ENCODE measurements at places on chromosomes 16 and 17.

DNA sequence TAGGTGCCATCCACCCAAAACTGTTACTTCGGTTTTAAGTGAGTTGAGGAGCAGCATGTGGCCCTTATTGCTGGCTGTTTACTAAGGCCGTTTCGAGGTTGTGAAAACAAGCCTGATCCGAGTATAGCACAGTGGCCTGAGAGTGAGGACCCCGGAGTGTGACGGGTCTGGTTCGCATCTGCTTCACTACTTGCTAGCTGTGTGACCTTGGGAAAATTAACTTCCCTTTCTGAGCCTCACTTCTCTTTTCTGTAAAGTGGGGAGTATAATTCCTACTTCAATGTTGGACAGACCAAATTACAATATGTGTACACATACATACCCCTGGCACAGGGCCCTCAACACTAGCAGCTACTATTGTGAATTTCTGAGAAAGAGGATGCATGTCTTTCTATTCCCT is 11.7 kb upstream of the HEATR6 start:
- no peak for DNase-seq

DNA sequence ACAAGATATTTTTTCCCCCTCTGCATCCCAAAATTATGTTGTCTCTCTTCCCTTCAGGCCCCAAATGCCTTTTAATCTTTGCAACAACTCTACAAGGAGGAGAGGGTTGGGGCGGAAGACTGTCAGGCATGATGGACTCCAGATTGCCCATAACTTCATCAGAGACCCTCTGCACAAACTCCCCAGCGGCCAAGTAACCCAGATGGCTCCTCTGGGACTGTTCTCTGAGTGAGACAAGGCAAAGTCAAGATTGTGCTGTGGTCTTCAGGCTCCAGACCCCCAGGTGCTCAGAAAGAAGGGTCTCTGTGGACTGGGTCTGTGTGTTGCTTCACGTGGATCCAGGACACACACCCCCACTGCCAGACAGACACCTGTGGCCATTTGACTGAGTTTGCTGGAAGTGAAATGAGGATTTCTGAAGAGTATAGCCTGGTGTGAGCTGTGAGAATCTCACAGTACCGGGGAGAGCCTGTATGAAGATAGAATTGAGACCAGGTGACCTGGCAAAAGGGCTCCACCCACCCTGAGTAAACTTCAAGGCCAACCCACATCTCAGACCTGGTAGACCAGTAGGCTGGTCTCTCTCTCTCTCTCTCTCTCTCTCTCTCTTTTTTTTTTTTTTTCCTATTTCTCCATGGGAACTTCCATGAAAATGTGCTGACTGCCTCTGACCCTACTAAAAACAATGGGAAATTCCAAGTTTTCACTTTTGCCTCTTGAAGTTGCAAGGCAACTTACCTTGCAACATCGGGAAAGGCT is 354.1 kb downstream of the SOX9 start:
- no peak for DNase-seq

- DNase-seq, result no peak
These were observed 114.5 kb downstream of the BANP start for GRCh38 chr16:88065747-88066142.

GRCh38 chr16:77551357-77551756 is 116.5 kb upstream of the ADAMTS18 start:
- no peak for DNase-seq

DNA sequence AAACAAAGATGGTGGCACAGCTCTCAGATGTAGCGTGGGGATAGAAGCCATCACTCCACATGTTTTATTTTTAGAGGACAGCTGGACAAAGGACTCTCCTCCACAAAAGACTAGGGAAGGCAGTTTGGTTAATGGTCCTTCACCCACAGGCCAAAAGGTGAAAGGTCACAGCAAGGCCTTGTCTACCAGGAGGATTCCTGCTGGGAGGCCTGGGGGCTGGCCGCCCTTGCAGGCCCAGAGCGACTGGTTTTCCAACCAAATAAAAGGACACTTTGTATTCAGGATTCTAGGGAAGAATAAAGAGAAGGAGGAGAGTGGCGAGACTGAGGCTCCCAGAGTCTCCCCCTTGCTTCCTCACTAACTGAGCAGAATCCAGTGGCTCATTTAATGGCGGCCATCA is 94.3 kb downstream of the AXIN2 start:
- DNase-seq, result no peak

- DNase-seq, result no peak
These were observed 76.8 kb downstream of the SEC14L1 start for GRCh38 chr17:77217566-77217965.

DNA sequence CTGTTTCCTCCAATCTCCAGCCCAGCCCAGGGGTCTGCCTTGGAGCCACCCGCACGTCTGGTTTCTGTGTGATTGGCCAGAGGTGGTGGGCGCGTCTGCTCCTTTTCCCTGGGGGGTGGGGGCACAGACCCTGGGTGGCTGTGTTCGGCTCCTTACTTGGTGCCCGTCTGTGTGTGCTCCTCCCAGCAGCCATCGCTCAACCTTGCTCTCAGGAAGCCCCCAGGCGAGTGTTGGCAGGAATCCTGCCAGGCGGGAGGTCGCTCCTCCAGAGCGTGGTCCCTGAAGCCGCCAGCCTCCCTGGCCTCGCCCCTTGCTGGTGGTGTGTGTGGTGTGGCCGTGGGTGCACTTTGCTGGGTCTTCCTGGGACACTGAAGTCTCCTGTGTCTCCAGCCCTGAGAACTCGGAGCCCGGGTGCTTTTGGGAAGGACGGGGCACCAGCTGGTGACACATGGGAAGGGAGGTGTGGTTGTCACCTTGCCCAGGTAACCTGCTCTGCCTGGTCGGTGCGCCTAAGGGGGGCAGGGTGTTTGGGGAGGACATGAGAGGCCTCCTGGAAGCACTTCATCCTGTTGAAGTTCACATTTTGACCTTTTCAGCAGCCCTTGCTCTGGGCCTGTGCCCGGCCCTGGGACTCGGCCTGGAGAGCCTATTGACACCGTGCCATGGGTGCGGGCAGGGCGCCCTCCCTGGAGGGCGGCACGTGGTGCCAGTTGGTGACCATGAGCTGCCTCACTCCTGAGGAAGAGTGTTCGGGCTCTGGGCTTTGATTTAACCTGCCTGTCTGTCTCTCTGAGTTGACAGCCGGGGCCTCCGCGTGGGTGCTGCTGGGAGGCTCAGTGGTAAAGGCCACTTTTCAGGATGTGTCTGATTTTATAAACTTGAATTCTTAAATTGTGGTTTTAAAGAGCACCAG is 49.0 kb upstream of the ZNF750 start:
- no peak for DNase-seq

- no peak for DNase-seq
These were observed 40.1 kb downstream of the SCNN1B start for GRCh38 chr16:23342083-23342640.

DNA sequence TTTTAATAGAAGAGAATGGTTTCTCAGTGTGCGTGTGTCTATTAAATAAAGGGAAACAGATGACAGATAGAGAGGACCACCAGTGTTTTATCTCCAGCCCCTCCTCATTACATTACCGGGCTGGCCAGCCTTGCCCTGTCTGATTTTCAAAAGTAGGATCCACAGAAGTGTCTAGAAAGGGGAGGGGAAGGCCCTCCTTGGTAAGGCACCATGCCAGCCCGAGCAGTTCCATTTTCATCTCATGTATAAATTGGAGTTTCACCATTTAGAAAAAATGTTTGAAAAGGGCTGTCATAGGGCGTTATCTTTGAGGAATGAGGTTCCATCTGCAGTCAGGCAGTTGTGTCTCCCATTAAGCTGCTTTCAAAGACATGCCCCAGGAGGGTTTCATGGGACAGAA is 96.7 kb downstream of the SOCS1 start:
- DNase-seq, result no peak

DNA sequence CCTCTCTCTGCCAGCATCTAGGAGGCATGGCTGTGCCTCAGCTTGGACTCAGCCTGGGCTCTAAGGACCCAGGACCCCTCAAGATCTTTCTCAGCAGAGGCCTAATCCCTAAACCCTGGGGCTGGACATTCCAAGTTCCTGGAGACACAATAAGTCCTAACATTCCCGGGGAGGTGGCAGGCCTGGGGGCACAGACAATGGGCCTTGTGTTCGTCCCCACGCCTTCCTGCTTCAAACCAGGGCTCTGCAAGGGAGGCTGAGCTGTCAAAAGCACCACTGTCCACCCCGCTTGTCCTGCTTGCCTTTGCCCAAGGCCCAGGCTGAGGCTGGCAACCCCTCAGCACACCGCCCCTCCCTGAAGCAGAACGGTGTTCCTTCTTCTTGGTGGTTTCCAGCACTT is 13.7 kb downstream of the SDK2 start:
- no peak for DNase-seq

- DNase-seq, result no peak
These were observed 251.6 kb downstream of the KCNJ2 start for GRCh38 chr17:70420861-70421445.

DNA sequence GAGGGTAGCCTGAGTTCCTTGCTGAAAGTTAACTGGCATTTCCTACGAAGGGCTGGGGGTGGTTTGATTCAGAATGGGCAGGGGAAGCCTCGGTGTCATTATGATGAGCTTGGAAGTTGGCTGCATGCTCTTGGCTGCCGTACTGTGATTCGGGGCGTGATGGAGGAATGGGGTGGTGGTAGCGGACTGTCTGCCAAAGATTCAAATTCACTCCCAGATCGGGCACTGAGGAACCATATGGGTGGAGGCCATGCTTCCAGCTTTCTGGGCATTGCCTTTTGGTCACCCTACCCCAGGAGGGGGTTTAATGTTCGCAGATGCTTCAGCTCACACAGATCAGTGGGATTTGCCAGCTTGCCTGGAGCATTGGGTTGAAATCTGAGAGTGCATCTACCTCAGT is 492.8 kb upstream of the EEF2KMT start:
- DNase-seq, result no peak

DNA sequence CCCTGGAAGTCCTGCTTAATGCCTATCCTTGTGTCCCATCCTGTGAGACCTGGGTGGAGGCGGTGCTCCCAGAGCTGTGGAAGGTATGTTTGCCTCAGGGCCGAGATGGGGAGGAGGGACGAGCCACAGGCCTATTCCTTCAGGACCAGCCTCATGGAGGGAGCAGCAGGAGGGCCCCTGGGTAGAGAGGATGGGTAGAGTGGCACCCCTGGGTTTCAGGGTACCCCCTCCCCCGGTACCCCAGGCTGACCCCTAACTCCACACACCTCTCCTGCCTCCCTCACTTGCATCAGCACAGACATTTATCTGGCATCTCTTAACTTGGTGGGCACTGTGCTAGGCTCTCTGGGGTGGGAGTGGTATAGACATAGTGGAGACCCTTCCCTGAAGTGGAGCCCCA is 7.1 kb downstream of the ASB16 start:
- DNase-seq, result no peak

- DNase-seq, result no peak
These were observed 101.7 kb downstream of the CDYL2 start for GRCh38 chr16:80702696-80703095.

DNA sequence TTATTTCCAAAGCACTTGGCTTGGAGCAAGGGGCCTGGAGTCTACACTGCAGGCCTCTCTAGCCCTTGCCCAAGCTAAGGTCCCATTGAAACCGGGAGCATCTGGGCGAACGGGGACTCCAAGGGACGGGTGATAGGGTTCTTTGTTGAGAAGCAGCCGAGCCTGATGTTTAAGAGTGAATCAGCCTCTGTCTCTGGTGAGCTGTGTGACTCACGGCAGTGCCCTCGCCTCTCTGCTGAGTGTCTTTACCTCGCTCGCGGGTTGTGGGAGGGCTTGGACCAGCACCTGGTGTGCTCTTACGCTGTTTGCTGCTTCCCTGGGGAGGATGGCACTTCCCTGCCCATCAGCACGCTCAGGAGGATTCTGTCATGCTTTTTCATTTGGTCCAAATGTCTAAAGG is 1.3 kb downstream of the HGS start:
- DNase-seq, result no peak

DNA sequence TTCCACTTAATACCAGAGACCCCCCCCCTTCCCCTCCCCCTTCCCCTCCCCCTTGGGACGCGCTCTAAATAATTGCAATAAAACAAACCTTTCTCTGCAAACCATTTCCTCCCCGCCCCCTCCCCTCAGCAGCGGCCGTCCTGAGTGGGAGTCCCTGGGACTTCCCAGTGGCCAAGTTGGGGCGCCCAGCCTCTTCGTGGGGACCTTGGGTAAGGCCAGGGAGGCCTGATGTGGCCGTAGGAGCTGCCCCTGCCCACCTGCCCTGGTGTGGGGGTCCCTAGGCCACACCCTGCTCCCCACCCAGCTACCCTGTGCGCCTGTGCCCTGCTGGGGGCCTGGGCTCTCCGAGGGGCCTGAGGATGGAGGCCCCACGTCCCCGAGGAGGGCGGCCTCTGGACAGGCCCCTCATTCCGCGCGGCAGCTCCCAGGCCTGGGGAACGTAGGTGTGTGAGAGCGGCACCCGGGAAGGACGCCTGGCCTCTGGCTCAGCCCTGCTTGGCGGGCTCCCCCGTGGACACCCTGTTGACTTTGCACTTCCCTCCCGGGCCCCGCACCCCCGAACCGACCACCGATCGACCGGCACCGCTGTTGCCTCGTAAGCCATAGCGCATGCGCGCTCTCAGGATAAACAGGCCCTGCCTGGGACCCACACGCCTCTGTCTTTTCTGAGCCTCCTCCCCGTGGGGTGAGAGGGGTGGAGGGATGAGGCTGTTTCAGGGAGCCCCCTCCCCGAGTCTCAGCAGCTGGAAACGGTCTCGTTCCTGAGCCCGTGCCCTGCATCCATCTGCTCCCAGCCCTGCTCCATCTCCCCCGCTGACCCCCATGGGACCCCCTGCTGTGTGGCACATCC is 9.0 kb downstream of the NTHL1 start:
- DNase-seq, result no peak

DNA sequence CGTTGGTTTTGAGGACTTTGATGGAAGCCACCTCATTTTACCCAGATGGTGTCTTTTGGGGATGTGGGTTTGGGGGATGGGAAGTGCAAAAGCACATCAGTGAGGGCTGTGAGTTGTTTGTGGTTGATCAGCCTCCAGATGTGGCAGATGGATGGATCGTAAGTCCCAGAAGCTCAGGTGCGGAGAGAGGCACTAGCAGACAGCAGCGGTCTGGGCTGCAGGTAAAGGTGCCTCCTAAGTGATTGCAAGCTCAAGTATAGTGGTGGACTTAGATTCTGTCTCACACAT is 18.0 kb downstream of the HS3ST3B1 start:
- DNase-seq, result no peak

DNA sequence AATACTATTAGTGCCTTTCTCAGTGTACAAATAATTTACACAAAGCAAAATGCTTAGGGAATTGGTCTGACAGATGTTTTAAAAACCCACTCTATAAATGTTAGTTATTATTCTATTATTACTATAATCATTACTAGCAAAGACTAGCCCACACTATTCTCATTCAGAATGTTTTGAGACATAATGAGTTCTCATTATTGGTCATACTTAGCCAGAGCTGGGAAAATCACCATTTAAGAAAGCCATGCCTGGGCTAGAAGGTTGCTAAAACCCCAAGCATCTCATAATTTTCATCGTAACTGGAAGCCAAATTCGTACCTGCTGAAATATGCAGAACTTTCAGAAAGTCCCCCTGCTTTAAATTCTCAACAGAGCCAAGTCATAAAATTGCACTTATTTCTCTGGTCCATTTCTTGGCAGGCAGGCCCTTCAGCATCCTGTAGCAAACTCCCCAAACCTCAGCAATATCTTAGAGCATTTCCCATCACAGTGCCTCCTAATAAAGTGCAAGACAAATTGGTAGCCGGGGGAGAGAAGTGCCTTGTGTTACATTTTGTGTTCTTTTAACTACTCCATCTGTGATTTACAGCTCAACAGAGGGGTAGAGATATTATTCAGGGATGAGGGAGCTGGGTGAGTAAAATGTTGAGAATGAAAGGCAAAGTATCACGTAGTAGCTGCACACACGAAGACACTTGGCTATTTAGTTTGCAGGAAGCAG is 79.8 kb upstream of the ADAMTS18 start:
- no peak for DNase-seq
